ENCODE measurements at places on chromosomes 1 and 21. TPM values are rescaled to one million over a fixed set of nuclear protein-coding genes. Genes with fewer than 3 reads are reported as not detected.

GRCh38 chr21:31874812-31875212 is 2.0 kb downstream of the HUNK start:
- no peak for DNase-seq

The CYP2J2 gene
- 20.4 TPM for total RNA-seq

GRCh38 chr1:54806931-54807611 is 5.9 kb upstream of the TTC22 start:
- DNase-seq = peak; percentile 41

The OR6K3 gene
- total RNA-seq = not detected

DNA sequence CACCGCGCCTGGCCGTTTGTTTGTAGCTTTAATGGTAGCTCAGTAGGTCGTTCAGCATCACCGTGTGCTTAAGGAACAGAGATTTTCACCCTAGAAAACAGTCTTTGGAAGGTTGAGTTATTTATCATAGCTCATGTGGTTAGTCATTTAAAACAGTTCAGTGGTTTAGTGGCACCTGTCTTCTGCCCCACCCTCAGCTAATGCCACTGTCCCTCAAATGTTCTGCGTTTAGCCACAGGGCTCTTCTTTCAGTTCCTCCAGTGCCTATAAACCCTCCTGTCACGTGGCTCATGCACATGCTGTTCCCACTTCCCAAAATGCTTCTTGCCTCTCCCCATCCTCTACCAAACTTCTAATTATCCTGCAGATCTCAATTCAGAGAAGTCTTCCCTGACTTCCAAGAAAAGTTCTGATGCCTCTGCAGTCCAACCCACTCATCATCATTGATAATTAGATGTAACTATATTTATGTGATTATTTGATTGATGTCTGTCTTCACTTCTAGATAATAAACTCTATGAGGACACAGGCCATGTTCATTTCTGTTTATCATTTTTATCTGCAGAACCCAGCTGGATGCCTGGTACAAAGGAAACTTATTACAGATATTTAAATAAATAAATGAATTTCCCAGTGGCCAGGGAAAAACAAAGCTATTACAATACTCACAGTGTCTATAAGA is 14.4 kb upstream of the DIPK1A start:
- no peak for DNase-seq

The GJA8 gene
- not detected for total RNA-seq

- no peak for DNase-seq
Observed at GRCh38 chr1:228172591-228173527, 7.3 kb downstream of the IBA57 start.
